T-helper 1 cell (primary cell): ENCODE measurements at places on chromosomes 6 and 20.

GRCh38 chr6:16523606-16524379, 237.5 kb downstream of the ATXN1 start:
- no peak for DNase-seq

- DNase-seq, result no peak
Measured at GRCh38 chr20:47355489-47356219, 845 bp downstream of the ZMYND8 start.

- DNase-seq, result no peak
Measured at GRCh38 chr6:54706391-54706790, 140.2 kb upstream of the FAM83B start.

DNA sequence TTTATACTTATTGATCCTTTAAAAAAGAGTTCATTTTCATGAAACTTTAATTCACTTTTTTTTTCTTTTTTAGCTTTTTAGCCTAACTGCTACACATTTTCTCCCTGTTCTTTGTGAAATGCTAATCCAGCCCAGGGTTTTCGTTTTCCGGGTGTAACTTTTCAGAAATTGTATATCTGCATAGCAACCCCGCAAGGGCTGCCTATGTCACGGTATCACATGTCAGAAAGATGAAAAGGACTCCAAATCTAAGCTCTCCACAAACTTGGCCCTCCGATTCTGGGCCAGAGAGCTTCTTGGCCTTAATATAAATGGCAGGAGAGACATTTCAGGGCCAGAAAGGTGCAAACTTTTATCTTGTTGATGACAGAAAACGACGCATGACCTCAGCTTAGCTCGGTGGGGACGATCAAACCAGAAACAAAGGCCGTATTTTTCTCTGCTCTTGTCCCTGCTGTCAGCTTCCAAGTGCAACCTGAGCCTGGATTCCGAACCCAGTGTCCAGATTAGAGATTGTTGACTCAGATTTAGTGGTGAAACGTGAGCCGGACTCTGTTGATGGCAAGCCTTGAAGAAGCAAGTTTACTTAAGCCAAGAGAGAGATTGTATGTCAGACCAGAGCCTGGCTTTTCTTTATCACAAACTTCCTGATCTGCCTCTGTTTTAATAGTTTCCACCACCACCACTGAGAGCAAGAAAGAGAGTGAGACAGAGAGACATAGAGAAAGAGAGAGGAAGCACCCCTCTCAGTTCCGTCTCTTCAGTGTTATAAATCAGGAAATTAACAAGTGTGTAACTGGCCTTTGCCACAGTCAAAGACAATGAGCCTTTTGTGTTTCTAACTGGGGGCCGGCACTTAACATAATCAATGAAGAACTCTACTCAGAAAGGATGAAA, 157.8 kb downstream of the SCML4 start:
- DNase-seq, result no peak

DNA sequence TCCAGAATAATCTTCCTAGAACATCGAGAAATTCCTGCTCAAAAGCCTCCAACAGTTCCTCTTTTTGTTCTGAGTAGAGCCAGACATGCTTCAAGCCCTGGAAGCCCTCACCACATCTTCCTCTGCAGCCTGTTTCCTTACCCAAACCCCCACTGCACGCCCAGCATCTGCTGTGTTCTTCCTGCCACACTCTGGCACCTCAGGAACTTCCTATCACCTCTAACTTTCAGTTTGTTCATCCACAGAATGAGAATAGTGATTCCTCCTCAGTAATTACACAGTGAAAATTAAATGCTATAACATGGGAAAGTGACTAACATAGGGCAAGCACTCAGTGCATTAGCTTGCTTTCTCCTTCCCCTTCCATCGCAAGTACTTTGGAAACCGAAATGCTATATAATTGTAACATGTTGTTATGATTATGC, 26.3 kb downstream of the C6orf89 start:
- no peak for DNase-seq

GRCh38 chr6:16336056-16336818, 97.8 kb downstream of the GMPR start:
- no peak for DNase-seq
